Iris pigment epithelial cell (primary cell): ENCODE measurements at places on chromosomes 13 and 19.

GRCh38 chr19:38831142-38831605 is 420 bp downstream of the ECH1 start:
- peak; percentile 99 for DNase-seq

- DNase-seq = no peak
Measured at GRCh38 chr13:111981446-111982165, 85.3 kb upstream of the SOX1 start.

DNA sequence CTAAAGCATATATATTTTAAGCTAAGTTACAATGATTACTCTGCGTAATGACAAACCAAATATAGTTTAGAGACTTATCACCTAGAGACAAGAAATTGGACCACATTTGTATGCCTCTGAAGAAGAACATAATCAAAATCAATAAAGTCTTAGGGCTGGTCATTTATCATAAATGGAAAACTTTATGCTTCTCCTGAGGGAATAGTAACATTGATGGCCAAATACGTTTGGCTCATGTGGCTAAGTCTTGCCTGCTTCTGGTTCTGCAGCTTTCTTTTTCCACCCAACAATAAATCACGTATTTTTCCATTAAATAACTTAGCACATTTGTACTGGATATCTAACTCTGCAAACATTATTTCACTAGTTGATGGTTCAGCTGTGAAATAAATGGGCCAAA is 458.4 kb downstream of the SLITRK1 start:
- no peak for DNase-seq

DNA sequence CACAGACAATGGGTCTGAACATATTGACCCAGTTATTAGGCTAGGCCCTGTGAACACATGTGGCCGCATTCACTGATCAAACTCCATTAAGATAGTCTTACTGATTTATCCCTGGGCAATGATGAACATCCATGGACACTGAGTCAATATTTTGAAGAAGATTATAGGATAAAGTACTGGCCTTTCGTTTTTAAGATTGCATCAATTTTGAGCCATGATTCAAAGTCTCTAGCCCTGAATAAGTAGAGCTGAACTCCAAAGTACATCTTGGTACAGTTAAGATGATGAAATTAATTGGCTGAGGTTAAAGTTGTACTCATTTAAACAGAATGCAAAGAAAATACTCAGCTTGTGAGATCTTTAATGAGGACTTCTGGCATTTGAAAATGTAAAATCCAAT is 1581.9 kb downstream of the EFNB2 start:
- peak; percentile 88 for DNase-seq

GRCh38 chr19:32902448-32902847 is 32.9 kb upstream of the SLC7A9 start:
- no peak for DNase-seq

- DNase-seq = no peak
Measured at GRCh38 chr19:29640231-29640630, 25.0 kb upstream of the PLEKHF1 start.

DNA sequence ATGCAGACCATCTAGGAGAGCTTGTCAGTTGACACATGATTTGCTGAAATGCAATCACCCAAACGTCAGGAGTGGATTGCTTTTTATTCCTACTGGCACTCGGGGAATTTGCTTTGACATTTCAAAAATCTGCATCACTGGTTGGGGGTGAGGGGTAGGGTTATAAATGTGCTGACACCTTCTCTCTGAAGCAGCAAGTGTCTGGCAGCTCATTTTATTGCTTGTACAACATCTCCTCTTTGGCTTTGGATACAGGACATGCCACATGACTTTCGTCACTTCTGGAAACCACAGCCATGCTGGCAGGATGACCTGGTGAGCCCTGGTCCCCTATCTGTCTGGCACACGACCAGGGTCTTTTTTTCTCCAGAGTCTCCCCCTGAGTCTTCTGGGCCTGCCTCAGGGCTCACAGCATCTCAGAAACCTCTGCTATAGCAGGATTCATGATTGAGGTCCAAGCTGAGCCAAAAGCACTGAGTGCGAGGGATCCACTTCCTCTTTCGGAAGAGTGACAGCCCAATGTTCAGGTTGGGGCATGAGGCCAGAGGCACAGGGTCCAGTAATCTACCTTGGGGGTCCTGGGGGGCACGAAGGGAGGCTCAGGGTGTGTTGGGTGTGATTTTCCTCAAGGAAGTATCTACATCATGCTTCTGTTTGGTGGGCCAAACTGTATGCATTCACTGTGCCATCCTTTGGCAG is 60.1 kb downstream of the HSPH1 start:
- DNase-seq = no peak

GRCh38 chr13:42847891-42848663 is 66.7 kb downstream of the FAM216B start:
- DNase-seq = no peak

DNA sequence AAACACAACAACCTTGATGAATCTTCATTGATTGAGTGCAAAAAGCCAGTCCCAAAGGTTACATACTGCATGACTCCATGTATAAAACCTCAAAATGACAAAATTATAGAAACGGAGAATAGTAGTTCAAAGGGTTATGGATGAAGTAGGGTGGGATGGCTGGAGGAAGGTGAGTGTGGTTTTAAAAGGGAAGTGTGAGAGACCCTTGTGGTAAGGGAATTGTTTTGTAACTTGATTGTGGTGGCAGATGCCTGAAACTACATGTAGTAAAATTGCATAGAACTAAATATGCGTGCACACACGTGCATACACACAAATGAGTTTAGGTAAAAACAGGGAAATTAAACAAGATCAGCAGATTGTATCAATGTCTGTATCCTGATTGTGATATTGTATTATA is 340.7 kb downstream of the MTUS2 start:
- no peak for DNase-seq

DNA sequence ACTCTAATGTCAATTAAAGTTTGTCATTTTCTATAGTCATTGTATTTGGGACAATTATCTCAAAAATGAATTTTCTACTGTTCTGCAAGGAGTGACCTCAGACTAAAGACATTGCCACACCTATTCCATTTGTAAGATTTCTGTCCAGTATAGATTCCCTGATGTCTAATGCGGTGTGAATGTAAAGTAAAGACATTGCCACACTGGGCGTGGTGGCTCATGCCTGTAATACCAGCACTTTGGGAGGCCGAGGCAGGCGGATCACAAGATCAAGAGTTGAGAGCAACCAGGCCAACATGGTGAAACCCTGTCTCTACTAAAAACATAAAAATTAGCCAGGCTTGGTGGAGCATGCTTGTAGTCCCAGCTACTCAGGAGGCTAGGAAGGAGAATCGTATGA is 13.8 kb upstream of the ZNF83 start:
- no peak for DNase-seq

- no peak for DNase-seq
Measured at GRCh38 chr13:21231426-21231940, 55.0 kb downstream of the MRPL57 start.

DNA sequence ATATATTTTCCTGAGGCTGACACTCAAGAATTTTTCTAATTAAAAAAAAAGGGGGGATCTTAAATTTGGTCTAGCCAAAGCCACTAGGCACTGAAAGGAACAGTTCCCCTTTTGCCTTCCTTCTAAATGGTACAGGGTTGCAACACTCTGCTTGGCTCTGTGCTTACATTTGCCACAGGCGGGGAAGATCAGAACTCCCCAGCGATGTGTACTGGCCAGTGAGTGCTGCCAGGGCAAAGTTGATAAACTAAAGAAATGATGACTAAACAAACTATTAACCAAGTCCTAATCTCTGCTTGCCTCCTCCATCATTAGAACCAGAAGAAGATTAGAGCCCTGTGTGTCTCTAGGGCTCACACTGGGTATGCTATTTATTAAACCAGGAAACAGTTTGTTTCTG is 75.3 kb upstream of the SCEL start:
- no peak for DNase-seq

DNA sequence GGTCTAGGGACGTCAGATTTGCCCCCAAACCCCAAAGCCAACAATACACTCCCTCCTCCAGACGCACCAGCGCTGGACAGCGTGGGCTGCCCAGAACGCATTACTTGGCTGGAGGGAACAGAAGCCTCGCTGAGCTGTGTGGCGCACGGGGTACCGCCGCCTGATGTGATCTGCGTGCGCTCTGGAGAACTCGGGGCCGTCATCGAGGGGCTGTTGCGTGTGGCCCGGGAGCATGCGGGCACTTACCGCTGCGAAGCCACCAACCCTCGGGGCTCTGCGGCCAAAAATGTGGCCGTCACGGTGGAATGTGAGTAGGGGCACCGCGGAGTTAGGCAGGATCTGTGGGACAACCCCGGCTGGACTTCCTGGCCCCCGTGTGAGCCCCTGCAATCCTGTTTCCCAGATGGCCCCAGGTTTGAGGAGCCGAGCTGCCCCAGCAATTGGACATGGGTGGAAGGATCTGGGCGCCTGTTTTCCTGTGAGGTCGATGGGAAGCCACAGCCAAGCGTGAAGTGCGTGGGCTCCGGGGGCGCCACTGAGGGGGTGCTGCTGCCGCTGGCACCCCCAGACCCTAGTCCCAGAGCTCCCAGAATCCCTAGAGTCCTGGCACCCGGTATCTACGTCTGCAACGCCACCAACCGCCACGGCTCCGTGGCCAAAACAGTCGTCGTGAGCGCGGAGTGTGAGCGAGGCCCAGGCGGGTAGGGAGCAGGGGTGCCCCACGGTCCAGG is 4.0 kb downstream of the ICAM5 start:
- no peak for DNase-seq

- DNase-seq = no peak
Measured at GRCh38 chr19:42461700-42462324, 19.1 kb upstream of the CXCL17 start.

GRCh38 chr13:91025442-91025841 is 322.0 kb upstream of the MIR17HG start:
- DNase-seq = no peak

- DNase-seq = no peak
Measured at GRCh38 chr13:49607761-49608160, 20.5 kb upstream of the ARL11 start.

- no peak for DNase-seq
Measured at GRCh38 chr19:43628646-43629326, 9.4 kb upstream of the ZNF428 start.

DNA sequence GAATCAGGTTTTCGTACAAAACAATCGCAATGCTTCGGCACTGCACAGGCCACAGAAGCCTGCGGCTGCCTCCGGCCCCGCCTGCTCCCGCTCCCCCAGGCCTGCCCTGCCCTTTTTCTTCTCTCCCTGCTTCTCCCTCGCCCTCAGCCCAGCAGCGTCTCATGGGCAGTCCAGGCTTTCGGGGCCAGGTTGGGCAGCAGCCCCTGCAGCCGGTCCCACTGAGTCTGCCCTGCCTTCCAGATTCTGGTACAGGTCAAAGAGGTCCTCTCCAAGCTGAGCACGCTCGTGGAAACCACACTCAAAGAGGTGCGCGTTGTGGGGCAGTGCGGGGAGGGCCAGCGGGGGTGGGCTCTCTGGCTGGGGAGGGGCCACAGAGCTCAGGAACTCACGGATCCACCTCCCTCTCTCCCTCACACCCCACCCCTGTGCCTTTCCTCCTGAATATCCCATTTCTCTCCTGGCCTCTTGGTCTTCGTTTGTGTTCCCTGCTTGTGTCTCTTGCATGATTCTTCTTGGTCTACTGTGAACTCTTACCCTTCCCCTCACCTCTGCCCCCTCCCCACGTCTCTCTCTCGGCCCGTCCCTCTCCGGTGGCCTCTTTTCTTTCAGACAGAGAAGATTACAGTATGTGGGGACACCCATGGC is 30.1 kb downstream of the CCDC8 start:
- DNase-seq = no peak

DNA sequence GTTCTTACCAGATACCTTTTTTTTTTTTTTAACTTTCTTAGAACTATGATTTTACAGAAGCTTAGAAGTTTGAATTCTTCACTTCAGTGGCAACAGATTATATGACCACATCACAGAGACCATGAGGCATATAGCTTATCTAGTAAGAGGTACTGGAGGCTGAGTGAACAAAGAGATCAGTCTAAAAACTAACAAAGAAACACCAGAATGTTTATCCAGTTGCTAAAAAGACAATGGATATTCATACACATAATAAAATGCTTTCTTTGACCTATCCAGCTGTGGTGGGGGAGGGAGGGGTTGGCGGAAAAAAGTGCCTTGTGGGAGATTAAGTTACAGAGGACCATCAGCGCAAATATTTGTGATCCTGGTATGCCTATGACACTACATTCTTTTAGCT is 34.7 kb upstream of the SLITRK6 start:
- DNase-seq = no peak

DNA sequence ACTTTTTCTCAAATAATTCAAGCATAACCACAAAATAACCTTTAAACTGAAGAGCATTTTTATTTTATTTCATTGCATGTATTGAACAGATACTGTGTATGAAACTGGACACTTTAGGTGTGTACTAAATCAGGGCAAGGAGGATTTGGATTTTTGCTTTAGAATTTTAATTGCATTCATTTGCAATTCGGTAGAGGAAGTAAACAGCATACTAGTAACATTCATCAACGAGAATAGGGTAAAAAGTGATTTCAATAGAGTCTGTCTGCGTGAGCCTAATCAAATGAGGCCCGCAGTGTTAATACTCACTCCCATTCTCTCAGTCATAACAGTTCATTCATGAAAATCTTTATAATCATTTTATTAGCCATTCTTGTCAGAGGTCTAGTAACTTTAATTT is 200.2 kb downstream of the SPRY2 start:
- DNase-seq = no peak

DNA sequence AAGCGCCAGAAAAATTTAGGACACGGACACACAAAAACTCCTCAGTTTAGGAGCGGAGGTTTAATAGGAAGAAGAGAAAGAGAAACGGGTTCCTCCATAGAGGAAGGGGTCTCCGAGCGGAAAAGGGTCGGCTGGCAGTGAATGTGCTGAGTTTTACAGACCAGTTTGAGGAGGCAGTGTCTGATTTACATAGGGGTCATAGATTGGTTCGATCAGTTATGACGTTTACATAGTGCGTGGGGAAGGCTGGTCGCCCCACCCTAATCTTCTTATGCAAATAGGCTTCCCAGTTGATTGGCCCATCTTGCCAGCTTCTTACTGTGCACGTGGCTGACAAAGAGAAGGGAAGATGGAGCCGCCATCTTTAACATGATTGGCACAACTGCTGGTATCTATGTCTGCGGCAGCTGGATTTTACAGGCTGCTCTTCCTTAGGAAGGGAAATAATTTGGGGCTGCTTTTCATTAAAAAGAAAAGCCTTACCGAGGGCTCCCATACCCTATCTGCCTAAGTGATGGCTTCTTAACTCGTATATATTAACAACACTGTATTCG is 1.2 kb upstream of the ZNF225 start:
- DNase-seq = peak; percentile 97

DNA sequence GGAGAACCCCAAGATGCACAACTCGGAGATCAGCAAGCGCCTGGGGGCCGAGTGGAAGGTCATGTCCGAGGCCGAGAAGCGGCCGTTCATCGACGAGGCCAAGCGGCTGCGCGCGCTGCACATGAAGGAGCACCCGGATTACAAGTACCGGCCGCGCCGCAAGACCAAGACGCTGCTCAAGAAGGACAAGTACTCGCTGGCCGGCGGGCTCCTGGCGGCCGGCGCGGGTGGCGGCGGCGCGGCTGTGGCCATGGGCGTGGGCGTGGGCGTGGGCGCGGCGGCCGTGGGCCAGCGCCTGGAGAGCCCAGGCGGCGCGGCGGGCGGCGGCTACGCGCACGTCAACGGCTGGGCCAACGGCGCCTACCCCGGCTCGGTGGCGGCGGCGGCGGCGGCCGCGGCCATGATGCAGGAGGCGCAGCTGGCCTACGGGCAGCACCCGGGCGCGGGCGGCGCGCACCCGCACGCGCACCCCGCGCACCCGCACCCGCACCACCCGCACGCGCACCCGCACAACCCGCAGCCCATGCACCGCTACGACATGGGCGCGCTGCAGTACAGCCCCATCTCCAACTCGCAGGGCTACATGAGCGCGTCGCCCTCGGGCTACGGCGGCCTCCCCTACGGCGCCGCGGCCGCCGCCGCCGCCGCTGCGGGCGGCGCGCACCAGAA is 1.1 kb downstream of the SOX1 start:
- DNase-seq = peak; percentile 9
